Body of pancreas (tissue), 4 donors: ENCODE measurements at places on chromosomes 4 and X. TPM values are rescaled to one million over a fixed set of nuclear protein-coding genes. Genes with fewer than 3 reads are reported as not detected.

The FREM3 gene
- not detected for total RNA-seq

The HPSE gene
- total RNA-seq, result 0.52 TPM

The FAM47E gene
- total RNA-seq, result 10.1 TPM

The ASB11 gene
- not detected for total RNA-seq

The ANTXR2 gene
- total RNA-seq, result 16.9 TPM

The NAP1L5 gene
- total RNA-seq, result 7.3 TPM

The CFP gene
- total RNA-seq, result 1.8 TPM

The PPBP gene
- not detected for total RNA-seq

The TCEAL6 gene
- not detected for total RNA-seq

The NHSL2 gene
- total RNA-seq, result 1.6 TPM

The GCNA gene
- 6.9 TPM for total RNA-seq

The ADH1A gene
- 0.26 TPM for total RNA-seq
